Urothelium cell line (cell line): ENCODE measurements at places on chromosomes 7 and 10.

GRCh38 chr7:108686494-108686893, 116.8 kb downstream of the DNAJB9 start:
- DNase-seq: no peak

- DNase-seq: peak; percentile 71
Measured at GRCh38 chr7:108347616-108348015, 108.6 kb downstream of the NRCAM start.

DNA sequence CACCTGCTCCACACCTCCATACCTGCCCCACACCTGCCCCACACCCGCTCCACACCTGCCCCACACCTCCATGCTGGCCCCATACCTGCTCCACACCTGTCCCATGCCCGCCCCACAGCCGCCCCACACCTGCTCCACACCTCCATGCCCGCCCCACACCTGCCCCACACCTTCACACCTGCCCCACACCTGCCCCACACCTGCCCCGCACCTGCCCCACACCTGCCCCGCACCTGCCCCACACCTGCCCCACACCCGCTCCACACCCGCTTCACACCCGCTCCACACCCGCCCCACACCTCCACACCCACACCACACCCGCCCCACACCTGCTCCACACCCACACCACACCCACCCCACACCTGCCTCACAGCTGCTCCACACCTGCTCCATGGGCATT, 53.0 kb downstream of the PARP12 start:
- DNase-seq: no peak

GRCh38 chr7:114087653-114088469, 169.1 kb upstream of the PPP1R3A start:
- DNase-seq: no peak

DNA sequence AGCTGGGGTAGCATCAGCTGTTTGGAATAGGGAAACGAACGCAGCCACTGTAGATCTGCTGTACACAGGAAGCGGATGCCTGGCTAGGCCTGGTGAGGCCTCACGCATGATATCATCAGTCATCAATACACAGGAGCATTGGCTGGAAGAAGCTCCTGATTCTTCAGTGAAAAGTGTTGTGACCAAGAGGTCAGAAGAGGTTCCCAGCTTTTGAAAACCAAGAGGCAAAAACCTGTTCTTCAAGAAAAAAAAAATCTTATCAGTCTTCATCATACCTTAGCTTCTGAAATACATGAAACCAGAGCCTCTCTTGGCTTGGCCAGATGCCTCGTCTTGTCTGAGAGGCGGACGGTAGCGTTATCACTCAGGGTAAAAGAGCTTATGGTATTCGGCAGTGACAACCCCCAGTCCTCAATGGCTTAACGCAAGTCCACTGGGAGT, 139.3 kb upstream of the TCF7L2 start:
- no peak for DNase-seq

DNA sequence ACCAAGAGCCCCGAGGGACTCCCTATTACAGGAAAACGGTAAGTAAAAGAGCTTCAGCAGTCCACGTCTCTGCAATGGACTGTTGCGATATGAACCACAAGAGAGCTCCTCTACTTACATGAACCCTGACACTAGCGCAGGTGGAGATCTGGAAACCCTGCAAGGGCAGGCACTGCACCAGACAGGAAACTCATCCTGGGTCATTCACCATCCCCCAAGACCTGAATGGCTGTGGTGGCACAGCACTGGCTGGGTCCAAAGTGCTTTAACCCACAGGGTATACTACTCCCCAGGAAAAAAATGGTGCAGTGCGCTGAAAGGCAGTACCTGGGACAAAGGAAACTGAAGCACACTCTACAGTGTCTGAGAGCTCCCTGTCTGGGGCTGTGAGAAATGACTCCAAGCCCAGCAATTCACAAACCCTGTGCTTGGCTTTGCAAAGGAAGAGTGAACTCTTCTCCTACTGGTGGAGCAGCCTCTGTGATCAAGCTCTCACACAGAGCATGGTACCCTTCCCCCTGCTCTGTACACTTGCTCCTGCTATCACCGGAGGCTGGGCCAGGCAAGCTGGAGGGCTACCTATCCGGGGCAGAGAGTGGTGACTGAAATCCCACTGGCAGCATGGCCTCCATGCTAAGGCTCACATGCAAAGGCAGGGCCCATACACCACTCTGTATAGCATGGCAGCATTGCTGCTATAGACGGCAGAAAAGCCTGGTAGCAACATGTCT, 44.9 kb downstream of the HIBADH start:
- DNase-seq: no peak

DNA sequence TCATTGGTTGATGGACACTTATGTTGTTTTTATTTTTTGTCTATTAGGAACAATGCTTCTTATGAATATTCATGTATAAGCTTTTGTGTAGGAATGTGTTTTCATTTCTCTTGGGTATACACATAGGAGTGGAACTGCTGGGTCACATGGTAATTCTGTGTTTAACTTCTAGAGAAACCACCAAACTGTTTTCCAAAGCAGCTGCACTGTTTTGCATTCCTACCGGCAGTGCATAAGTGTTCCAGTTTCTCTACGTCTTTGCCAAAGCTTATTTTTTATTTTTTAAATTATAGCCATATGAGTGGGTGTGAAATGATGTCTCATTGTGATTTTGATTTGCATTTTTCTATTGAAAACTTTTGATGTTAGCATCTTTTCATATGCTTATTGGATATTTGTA, 51.3 kb downstream of the ADK start:
- no peak for DNase-seq

GRCh38 chr7:105840981-105841749, 35.2 kb downstream of the ATXN7L1 start:
- DNase-seq: no peak

DNA sequence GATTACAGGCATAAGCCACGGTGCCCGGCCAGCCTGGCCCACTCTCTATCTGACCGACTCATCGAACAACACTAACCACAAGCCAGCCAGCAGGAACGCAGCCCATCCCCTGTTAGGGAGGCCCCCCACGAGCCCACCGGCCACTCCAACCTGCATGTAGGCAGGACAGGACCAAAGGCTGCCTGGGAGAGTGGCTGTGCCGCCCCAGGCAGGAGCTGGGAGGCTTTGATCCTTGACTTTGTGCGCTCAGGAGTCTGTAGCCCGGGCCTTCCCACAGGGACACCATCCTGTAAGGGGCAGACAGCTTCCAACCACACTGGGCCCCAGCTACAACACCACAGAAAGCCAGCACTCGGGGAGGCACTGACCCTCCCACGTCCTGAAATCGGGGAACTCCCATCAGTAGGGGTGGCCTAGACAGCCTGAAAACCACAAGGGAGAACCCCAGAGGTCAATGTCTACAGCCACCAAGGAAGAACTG, 29.4 kb downstream of the GRID1 start:
- DNase-seq: no peak

- DNase-seq: no peak
Measured at GRCh38 chr10:49643241-49644034, 29.6 kb downstream of the CHAT start.

DNA sequence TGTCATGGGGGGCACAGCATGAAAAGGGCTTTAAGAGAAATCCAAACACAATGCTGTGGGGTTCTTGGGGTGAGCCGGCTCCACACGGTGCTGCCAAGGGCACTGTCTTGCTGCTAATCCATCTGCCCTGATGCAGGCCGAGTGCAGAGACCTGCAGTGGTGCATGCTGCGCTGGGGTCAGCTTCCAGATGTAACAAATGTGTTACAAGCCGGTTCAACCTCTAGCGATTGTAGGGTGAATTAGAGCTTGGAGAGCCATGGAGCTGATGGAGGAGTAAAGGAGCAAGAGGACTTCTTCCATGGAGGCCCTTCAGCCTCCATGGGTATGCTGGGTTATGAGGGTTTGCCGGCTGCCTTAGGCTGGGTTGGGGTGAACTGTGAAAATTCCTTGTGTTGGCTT, 402.3 kb downstream of the TYW1 start:
- no peak for DNase-seq

GRCh38 chr7:71517940-71518699, 386.2 kb downstream of the GALNT17 start:
- DNase-seq: no peak

GRCh38 chr7:3037259-3037658, 6.4 kb downstream of the CARD11 start:
- no peak for DNase-seq

- no peak for DNase-seq
Measured at GRCh38 chr10:15763006-15763405, 43.3 kb upstream of the ITGA8 start.

GRCh38 chr10:22698941-22699440, 15.4 kb downstream of the PIP4K2A start:
- DNase-seq: no peak

- DNase-seq: no peak
Measured at GRCh38 chr10:133359554-133359971, 1.7 kb upstream of the FUOM start.

- peak; percentile 34 for DNase-seq
Measured at GRCh38 chr10:74293686-74294371, 142.8 kb downstream of the ADK start.

GRCh38 chr7:11746591-11746990, 85.4 kb downstream of the THSD7A start:
- DNase-seq: no peak
